Myocyte (in vitro differentiated cells): ENCODE measurements at places on chromosomes 1 and 21.
A peak's percentile ranks its signal among the peaks of the same experiment; 100 is the strongest.

DNA sequence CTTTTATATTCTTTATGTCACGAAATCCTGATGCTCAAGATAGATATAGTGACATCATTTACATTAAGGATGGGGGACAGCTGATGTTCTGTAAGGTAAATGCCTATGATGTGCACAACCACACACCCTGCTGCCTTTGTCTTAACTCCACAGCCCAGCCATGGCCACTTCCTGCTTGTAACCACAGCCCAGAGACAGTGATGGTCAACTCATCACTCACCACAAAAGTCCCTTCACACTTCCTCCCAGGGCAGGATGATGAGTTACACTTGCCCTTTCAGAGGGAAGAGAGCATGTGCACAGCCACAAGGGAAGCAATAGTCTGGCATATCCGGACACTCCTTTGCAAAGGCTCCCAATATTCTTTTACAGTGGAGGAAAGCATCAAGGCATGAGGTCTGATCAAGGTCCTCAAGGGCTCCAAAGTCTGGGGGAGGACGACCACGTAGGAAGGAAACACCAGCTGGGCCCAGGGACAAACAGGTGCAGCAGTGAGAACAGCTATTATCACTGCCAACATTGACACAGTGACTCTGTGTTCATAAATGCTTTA lies 53.8 kb downstream of the PLPP3 start:
- peak; percentile 82 for DNase-seq

DNA sequence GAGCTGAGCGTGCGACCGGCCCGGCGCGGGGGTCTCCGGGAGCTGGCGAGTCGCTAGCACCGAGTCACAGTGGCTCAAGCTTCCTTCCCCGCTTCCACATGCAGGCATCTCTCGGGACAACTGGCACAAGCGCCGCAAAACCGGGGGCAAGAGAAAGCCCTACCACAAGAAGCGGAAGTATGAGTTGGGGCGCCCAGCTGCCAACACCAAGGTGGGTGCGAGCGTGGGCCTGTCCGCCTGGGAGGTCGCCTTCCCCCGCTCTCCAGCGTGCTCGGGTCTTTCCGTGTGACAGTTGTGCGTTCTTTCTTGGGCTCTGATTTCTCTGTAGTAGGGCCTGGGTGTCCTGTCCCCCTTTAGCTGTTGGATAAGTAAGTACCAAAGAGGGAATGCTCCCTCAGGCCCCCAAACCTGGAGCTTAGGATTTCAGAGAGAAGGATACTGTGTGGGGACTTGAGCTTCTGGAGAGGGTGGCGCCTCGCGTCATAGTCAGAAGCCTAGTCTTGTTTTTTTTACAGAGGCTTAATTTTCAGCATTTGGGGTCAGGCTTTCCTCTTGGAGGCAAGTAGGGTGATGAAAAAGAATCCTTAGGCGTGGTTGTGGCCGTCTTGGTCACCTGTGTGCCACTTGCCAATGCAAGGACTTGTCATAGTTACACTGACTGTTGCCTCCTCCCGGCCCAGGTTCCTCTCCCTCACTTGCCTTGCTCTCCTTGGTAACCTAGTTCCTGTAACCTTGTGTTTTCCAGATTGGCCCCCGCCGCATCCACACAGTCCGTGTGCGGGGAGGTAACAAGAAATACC lies 790 bp downstream of the RPS8 start:
- DNase-seq: peak; percentile 26

DNA sequence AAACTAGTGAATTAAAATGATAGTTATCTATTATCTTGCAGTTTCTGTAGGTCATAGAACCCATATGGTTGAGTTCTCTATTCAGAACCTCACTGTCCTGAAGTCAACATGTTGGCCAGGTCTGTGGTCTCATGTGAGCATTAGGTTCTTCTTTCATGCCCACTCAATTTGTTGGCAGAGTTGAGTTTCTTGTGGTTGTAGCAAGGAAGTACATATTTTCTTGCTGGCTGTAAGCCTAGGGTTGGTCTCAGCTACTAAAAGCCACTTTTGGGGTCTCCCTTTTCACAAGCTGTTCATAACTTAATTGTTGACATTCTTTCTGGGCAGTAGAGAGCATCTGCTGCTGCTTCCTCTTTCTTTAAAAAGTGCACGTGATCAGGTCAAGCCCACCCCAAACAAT lies 1165.1 kb upstream of the NCAM2 start:
- no peak for DNase-seq

- no peak for DNase-seq
Measured at GRCh38 chr1:93587354-93587753, 94.3 kb downstream of the BCAR3 start.

GRCh38 chr21:33116676-33117075 lies 46.7 kb downstream of the OLIG1 start:
- DNase-seq: no peak

DNA sequence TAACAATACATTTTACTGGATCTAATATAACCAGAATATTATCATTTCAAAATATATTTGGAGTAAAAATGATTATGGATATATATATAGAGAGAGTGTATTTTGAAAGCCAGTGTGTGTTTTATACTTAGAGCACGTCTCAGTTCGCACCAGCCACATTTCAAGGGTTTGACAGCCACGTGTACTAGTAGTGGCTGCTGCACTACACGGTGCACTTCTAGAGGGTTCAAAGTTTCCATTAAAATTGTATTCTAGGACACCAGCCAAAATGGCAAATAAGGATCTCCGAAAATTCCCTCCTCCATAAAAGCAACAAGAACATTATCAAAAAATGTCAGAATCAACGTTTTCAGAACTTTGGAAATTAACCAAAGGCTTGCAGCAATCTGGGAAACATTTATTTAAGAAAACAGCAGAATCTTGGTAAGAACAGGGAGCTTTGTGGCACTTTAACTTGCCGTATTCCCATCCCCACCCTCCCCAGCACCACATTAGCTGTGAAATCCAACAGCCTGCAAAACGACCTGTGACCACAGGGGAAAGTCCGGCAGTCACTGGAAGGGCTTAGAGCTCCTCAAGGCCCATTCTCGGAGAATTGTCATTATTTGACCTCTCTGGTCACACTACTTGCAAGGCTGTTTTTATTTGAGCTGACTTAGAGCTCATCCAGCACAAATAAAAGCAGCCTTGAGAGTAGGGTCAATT lies 33.5 kb upstream of the MRPS6 start:
- DNase-seq: no peak
